ENCODE measurements at places on chromosomes 11 and 22.

- no peak for DNase-seq
These were observed 132.9 kb downstream of the CHST1 start for GRCh38 chr11:45532546-45532945.

- no peak for DNase-seq
These were observed 39.0 kb downstream of the ZC3H7B start for GRCh38 chr22:41340357-41340756.

GRCh38 chr22:45544588-45545170, 42.0 kb downstream of the FBLN1 start:
- DNase-seq: no peak

GRCh38 chr11:112255067-112255720, 5.5 kb downstream of the PLET1 start:
- DNase-seq: no peak

DNA sequence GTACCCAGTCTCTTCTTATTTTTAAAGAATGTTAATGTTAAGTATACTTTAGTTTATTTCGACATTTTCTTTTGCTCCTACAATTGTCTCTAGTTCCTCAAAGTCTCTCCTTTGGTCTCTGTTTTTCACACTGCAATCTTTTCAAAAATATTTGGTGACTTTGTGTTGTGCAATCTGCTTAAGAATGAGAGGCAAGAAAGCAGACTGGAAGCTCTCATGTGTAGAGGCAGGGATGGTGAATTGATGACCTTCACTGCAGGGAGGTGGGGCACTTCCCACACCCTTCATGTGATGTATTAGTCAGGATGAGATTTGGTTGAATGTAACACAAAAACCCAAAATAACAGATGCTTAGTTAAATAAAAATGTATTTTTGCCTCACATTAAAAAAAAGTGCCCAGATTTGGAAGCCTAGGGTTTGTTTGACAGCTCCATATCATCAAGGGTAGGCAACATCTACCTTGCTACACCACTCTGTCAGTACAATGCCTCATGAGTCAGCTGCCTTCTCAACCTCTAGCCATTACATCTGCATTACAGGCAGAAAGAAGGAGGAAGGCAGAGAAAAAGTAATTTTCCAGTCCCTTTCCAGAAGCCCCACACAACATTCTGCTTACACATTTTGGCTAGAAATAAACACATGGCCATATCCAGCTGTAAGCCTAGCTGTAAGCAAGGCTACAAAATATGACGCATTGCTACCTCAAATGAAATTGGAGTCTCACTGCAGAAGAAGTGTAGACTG, 3.8 kb upstream of the MMP27 start:
- DNase-seq: no peak

DNA sequence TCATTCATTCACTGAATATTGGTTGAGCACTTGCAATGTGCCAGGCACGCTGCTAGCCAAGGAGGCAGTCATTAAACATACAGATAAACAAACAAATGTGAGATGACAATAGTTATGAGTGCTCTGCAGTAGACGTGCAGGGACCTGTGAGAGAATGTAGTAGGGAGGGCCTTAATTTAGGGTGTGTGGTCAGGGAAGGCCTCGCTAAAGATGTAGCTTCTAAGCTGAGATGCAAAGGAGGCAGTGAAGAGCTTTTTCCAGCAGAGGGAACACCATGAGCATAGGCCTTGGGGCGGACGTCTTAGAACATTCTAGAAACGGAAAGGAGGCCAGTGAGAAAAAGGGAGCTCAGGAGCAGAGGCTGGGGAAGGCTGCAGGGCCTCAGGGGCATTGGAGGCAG, 789 bp upstream of the NCF4 start:
- DNase-seq: no peak

DNA sequence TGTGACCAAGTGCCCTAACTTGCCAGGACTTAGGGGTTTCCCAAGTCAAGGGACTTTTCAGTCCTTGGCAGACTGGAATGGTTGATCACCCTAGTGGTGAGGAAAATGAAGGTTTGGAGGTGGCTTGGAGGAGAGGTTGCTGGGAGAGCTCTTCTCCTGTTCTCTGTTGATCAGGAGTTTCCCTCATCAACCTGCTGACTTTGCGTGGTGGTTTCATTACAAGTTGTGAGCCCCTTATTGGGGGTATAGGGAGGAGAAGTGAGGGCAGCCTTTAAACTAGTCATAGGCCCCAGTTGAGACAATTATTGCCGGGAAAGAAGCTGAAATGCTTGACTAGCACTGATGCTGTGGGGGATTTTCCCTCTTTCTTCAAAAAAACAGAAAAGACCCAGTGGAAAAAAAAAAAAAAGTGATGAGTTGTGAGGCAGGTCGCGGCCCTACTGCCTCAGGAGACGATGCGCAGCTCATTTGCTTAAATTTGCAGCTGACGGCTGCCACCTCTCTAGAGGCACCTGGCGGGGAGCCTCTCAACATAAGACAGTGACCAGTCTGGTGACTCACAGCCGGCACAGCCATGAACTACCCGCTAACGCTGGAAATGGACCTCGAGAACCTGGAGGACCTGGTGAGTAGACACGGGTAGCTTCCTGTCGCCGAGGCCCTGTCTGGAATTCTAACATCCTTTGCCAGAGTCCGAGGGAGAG, at the start of gene CXCR5:
CXCR5 (plus strand) TSS at position 525 of the 704 bp plus-strand sequence; CDS start at position 575, 50 bp downstream.
- no peak for DNase-seq
